ENCODE measurements at places on chromosomes 16 and 17.
A peak's percentile ranks its signal among the peaks of the same experiment; 100 is the strongest.

DNA sequence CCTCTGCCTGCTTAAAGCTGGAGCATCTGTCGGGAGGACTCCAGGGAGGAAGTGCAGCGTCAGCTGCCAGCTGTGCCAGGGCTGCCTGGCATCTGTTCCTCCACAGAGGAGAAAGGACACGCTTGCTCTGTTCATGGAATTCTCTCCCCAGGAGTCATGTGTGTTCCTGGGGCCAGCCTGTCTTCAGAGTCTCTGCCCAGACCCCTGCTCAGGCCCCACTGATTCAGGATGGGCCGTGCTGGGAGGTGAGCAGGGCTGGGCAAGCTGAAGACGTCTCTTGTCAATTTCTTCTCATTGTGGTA, 24.2 kb downstream of the CRISPLD2 start:
- peak; percentile 90 for DNase-seq

GRCh38 chr17:75241143-75241430, 20.3 kb downstream of the GGA3 start:
- peak; percentile 44 for DNase-seq

- no peak for DNase-seq
These were observed 188.7 kb upstream of the AXIN2 start for GRCh38 chr17:65750166-65750565.

GRCh38 chr17:47945529-47946508, 4.4 kb downstream of the PNPO start:
- DNase-seq = no peak

- DNase-seq = no peak
These were observed 1.5 kb downstream of the MRPL27 start for GRCh38 chr17:50371526-50371925.

GRCh38 chr17:13266606-13267005, 248.8 kb upstream of the ELAC2 start:
- DNase-seq = no peak

DNA sequence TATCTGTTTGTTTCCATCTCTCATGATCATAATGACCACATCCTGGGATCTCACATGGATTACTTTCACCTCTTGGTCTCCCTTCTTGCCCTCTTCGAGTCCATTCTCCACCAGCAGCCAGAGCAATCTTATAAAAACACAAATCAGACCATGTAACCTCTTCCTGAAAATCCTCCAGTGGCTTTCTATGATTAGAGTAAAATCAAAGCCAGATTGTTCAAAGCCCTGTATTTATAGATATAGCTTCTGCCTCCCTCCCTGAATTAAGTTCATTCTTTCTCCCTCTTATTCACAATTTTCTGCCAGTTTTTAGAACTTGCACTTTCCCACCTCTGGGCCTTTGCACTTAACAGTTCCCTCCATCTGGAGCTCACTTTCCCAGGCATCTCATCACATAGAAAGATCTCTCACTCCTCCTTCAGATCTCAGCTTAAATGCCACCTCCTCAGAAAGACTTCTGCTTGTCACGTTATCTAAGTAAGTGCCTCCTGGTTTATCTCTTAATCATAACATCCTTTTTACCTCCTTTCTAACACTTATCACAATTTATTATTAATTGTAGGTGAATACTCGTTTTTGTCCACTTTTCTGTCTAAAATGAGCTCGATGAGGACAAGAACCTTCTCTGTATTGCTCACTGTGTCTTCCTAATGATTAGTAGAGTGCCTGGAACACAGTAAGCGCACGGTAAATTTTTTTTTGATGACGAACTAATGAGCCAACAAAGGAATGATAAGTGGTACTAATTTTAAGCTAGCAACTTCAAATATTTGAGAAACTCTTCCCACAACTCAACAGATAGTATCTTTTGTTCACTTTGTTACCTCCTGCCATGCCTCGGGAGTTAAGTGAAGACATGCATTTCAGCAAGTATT, 80.5 kb downstream of the CYB561 start:
- no peak for DNase-seq

GRCh38 chr17:62688398-62689160, 61.1 kb downstream of the MRC2 start:
- no peak for DNase-seq

- peak; percentile 65 for DNase-seq
These were observed 451.5 kb upstream of the HSBP1 start for GRCh38 chr16:83356266-83356665.

- peak; percentile 33 for DNase-seq
These were observed 73.9 kb downstream of the CEP95 start for GRCh38 chr17:64580384-64581315.

DNA sequence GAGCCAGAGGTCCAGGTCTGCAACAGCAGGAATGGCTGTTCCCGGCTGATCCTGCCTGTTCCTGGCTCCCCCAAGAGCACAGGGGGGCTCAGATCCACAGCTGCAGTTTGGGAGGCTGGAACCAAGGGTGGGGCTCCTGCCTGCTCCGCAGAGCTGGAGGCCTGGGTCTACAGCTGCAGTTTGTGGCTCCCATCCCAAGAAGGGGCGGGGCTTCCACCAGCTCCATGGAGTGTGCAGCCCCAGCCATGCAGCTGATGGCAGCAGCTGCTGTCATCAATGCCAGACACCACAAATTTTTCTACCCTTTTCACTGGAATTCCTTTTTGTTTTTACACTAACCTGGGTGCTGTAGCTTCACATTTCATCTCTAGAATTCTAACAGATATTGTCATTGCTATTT, 135.4 kb upstream of the KIF2B start:
- DNase-seq = peak; percentile 70

GRCh38 chr17:55334285-55334684, 69.5 kb downstream of the HLF start:
- no peak for DNase-seq

DNA sequence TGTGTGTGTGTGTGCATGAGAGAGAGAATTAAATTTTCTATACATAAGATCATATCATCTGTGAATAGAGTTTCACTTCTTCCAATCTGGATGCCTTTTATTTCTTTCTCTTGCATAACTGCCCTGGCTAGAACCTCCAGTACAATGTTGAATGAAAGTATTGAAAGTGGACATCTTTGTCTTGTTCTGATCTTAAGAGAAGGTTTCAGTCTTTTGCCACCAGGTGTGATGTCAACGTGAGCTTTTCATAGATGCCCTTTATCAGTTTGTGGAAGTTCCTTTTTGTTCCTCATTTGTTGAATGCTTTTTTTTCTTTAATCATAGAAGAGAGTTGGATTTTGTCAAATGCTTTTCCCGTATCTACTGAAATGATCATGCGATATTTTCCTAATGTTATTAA, 63.3 kb downstream of the RNF213 start:
- no peak for DNase-seq

DNA sequence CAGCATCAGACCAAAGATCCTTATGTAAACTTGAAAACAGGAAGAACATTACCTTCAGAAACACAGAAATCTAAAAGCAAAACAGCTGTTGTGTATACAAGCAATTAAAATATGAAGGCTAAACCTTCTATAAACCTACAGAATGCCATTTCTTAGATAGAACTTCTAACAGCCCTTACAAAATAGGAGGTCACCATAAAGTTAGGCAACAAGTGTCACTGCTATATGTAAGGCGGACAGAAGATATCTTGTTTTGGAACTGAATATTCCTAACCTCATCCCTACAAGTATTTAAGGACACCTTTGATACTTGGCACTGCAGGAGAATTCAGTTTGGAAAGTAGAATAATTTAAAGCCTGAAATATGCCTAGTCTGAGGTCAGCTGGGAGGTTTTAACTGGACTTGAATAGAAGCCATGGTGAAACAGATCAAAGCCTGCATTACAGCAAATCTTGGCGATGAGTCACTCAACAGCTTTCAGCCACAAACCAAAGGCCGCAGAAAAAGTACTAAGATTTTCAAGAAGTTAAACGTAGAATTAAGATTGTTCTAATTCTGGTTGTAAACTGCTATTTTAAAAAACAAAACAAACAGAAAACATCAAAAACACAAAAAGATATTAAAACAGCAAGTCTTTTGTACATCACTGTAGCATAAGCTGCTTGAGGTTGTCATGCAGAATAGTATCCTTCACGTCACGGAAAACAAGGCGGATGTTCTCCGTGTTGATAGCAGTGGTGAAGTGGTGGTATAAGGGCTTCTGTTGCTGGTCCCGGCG, 42.7 kb downstream of the GNA13 start:
- DNase-seq = peak; percentile 68

DNA sequence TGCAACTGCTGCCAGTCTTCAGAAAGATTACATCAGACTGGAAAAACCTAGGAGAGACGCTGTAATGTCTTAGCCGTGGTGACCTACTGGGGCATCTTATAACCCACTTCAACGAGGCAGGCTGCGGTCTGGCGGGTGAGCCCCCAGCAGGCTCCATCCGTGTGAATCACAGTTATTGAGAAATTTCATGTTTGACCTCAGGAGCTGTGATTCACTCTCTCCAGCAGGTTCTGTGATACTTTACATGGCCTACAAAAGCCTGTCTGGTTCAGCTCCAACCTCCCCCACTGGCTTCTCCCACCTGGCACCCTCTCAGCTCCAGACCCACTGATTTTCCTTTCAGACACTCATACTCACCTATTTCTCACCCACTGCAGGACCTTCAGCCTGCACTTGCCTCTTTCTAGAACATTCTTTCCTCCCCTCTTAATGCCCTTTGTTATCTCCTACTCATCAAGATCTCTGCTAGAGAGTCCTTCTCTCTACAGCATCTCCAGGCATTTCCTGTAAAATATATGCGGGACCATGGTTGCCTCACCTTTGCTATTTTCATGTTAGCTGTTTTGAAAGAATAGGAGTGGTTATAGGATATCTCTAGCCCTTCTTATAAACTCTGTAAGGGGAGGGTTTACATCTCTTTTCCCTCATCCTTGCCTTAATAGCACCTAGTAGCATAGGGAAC, 227.9 kb downstream of the MAF start:
- DNase-seq = peak; percentile 3

DNA sequence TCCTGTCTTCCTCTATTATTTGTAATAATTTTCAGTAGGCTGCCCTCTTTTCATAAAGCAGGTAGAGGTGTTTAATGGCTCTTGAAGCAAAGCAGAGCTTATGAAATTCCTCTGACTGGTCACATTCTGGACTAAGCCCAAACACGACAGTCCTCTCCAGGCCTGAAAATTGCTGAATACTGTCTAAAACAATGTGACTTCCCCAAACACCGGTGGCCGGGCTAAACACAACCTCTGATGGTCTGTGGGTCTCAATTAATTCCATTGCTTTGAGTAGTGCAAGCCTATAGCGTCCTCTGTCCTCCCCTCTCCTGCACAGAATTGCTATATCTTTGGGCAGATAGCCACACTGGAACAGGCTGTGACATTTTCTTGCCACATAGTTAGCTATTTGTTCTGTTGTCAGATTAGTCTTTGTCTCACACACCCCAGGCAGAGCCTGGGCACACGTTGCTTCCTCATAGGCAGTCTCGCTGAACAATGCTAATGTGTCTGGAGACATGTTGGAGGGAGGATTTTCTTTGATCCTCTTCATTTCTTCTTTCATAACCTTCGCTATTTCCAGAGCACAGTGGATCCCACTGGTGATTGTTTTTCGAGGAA, 10.8 kb upstream of the SLFN12L start:
- DNase-seq = no peak

- DNase-seq = no peak
These were observed 168.5 kb downstream of the BCAS3 start for GRCh38 chr17:60846175-60846574.

DNA sequence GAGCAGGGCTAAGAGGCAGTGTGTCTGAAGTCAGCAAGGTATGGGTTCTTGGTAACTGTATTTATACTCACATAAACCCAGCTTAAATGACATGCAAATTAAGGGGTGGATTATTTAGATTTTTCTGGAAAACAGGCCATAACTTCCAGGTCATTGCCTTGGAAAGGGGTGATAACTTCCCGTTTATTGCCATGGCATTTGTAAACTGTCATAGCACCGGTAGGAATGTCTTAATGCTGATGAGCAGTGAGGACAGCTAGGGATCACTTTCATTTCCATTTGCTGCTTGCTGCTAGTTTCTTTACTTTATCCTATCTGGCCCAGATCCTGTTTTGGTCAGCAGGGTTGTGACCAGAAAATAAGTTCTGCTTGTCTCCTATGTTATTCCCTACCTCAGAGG, 1336.7 kb downstream of the CDH11 start:
- no peak for DNase-seq

DNA sequence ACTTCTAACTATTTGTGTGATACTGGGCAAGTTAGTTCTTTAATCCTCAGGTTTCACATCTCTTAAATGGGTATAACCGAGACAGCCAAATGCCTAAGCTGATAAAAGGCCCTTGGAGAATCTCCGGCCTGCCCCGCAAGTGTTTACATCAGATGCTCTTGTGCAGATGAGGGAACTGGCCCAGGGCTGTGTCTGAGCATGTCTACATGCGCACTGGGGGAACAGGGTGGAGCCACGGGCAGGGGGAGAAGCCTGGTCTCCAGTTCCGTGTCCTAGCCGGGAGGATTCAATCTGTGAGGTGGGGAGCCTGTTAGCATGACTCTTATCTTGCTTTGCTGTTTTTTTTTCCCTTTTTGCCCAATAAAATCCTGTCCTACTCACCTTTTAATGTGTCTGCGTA, 222.9 kb downstream of the CDH8 start:
- no peak for DNase-seq

GRCh38 chr16:66147291-66147690, 219.2 kb upstream of the CDH5 start:
- DNase-seq = no peak

GRCh38 chr17:2703181-2703580, 8.4 kb downstream of the CLUH start:
- DNase-seq = no peak

GRCh38 chr16:17448640-17449638, 21.8 kb downstream of the XYLT1 start:
- DNase-seq = no peak

DNA sequence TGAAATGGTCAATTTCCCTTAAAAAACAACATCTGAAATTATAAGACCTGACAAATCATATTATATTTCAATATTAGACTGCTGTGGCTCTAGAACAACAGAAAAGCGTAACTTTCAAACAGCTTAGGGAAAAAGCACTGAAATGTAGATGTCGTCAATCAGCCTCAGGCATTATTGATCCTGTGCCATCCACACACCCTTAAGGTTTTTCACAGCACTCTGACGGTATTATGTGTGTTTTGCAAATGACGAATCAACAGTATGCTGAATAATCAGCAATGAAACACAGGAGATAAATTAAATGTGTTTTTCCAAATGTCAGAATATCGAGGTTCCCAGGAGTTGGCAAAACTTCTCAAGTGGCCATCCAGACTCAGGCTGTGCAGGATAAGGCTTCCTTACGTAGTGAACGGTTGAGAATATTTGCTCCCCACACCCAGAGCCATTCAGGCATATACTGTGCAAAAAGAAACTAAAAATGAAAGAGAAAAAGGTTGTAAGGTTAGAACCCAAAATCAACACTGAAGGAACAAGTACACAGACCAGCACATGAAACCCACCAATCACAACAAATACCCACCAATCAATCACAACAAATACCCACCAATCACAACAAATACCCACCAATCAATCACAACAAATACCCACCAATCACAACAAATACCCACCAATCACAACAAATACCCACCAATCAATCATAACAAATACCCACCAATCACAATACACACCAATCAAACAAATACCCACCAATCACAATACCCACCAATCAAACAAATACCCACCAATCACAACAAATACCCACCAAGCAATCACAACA, 7.7 kb upstream of the MBTPS1 start:
- no peak for DNase-seq

Data from myocyte (in vitro differentiated cells).